Activated naive CD4-positive, alpha-beta T cell treated with anti-CD3 and anti-CD28 coated beads for 36 hours (primary cell): ENCODE measurements at places on chromosomes 4 and X. TPM values are rescaled to one million over a fixed set of nuclear protein-coding genes. Genes with fewer than 3 reads are reported as not detected.

DNA sequence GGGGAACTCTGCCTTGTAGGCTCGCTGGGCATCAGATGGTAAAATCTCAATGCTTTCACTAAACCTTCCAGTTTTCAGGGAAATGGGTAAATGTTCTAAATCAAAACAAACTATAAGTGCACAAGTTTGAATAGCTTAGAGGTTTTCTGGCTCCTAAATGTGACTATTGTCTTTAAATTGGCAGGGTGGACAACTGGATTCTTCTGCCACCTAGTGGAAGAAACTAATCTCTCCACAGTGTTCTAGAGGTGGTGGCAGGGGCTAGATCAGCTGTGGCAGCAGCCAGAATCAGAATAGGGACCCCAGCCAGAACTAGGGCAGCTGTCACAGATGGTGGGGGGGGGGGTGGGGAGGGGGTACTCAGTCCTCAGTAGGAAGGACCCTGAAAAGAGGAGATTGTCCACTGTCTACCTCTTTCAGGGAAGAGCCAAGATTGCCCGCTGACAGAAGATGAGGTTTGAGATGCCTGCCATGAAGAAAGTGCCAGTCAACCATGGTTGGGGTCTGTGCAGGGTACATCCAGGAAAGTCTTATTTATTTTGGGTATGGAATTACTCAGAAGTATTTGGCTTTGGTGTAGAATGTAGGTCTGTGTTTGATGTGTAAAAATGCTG, 201.4 kb downstream of the CCNG2 start:
- peak; percentile 23 for DNase-seq
- H3K27ac ChIP-seq, result no peak overlapping the region
- H3K27me3 ChIP-seq, result no peaks in the 10 kb centered on the region

GRCh38 chr4:146333187-146333894, 119.0 kb downstream of the REELD1 start:
- DNase-seq, result peak; percentile 41
- no peak overlapping the region for H3K4me3 ChIP-seq
- no peak overlapping the region for H3K27ac ChIP-seq
- H3K4me1 ChIP-seq, result peaks cover 7% of the 10 kb centered on the region

ANXA3 gene
- total RNA-seq, result 1.2 TPM

DNA sequence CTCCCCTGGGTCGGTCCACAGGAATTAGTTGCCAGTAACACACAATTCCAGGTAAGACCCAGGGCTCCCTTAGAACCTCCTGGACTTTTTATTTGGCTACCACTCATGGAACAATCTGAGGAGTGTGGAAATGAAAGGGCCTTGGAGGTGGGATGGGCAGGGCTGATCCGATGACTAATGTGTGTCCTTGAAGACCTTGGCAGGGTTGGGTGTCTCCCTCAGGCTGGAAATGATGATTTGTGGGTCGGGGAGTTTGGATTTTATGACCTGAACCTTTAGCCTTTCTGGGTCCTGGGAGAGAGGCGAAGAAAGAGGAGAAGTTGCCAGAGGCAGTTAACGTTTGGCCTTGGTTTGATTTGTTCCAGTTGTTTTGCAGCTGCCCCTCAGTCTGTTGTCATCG, 425.0 kb downstream of the MID1IP1 start:
- no peaks in the 10 kb centered on the region for H3K36me3 ChIP-seq
- H3K27ac ChIP-seq, result no peak overlapping the region
- no peak for DNase-seq
- no peaks in the 10 kb centered on the region for H3K27me3 ChIP-seq
- no peak overlapping the region for H3K4me3 ChIP-seq

- no peaks in the 10 kb centered on the region for H3K4me1 ChIP-seq
- no peaks in the 10 kb centered on the region for H3K27me3 ChIP-seq
- H3K36me3 ChIP-seq, result peaks cover 3% of the 10 kb centered on the region
- DNase-seq, result no peak
- no peak overlapping the region for H3K4me3 ChIP-seq
- no peak overlapping the region for H3K27ac ChIP-seq
These were observed 52.4 kb downstream of the DLG3 start for GRCh38 chrX:70497026-70497425.

- no peaks in the 10 kb centered on the region for H3K27me3 ChIP-seq
- no peaks in the 10 kb centered on the region for H3K4me1 ChIP-seq
- H3K27ac ChIP-seq, result no peak overlapping the region
- H3K36me3 ChIP-seq, result no peaks in the 10 kb centered on the region
These were observed 460.7 kb upstream of the RPS6KA3 start for GRCh38 chrX:20727447-20727846.

F8A3 gene
- total RNA-seq, result 0.52 TPM

DCHS2 gene
- not detected for total RNA-seq

DNA sequence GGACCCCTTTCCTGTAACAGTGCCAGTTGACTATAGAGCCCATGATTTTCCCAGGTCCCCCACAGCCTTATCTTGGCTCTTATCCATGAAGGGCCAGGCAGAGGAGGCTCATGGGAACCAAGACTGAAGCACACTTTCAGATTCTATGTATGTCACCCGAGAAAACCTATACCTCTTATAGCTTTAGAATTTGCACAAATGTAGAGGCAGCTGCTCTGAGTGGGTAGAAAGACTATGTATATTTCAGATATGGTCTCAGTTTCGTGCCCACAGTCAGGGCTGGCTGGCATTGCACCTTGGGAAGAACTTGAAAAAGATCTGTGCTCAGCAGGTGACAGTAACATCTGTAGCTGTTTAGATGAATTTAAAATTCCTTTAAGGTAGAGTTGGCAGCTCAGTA, 8.3 kb upstream of the LNX1 start:
- H3K27ac ChIP-seq, result no peak overlapping the region
- peaks cover 30% of the 10 kb centered on the region for H3K27me3 ChIP-seq
- H3K36me3 ChIP-seq, result no peaks in the 10 kb centered on the region
- no peak for DNase-seq

DNA sequence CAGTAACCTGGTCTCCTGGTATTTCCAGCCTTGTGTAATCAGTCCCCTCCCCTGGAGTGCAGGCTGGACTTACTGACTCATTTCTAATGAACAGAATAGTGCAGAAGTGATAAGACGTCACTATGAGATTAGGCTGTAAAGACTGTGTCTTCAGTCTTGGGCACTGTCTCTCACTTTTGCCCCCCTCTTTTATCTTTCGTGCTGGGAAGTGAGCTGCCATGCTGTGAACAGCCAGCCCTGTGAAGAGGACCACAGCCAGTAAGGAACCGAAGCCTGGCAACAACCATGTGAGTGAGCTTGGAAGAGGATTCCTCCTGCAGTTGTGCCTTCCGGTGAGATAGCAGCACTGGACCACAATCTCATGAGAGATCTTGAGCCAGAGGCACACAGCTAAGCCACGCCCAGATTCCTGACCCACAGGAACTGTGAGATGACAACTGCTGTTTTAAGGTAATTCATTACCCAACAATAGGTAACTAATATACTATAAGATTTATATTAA, 67.5 kb upstream of the GPR34 start:
- no peaks in the 10 kb centered on the region for H3K4me1 ChIP-seq
- no peaks in the 10 kb centered on the region for H3K27me3 ChIP-seq
- DNase-seq, result no peak
- no peak overlapping the region for H3K4me3 ChIP-seq
- no peak overlapping the region for H3K27ac ChIP-seq

DNA sequence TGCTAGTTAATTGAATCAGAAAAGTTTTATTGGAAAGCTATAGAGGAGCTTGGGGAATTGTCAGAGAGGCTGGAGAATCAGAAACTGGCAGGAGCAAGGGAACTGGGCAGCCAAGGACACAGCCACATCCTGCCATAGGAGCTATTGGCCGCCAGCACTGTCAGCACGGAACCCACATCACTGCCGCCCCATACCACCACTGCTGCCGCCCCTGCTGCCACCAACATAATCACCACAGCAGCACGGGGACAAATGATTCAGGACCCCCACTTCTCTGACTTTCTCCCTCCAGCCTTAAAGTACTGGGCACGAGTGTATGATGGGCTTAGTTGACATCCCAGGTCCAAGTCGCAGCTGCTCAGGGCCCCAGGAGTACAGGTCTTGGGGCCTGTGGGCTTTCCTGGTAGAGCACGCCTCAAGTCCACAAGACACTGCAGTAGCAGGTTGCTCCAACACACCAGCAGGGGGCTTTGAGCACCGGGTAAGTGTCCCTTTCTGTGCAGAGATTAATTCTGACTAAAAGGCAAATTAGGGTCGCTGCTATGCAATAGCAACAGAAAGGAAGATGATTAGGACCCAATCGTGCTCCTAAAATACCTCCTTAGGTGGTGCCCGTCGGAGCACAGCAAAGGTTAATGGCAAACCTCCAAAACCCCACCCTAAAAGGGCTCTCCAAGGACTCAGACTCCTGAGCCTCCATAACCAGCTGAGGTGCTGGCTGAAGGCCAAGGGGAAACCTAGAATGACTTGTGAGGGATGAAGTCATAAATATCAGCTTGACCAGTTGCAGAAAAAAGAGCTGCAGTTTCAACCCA, 6.9 kb downstream of the PJA1 start:
- no peak overlapping the region for H3K4me3 ChIP-seq
- peak; percentile 16 for DNase-seq
- no peak overlapping the region for H3K27ac ChIP-seq
- H3K4me1 ChIP-seq, result peaks cover 22% of the 10 kb centered on the region
- peaks cover 9% of the 10 kb centered on the region for H3K36me3 ChIP-seq

DNA sequence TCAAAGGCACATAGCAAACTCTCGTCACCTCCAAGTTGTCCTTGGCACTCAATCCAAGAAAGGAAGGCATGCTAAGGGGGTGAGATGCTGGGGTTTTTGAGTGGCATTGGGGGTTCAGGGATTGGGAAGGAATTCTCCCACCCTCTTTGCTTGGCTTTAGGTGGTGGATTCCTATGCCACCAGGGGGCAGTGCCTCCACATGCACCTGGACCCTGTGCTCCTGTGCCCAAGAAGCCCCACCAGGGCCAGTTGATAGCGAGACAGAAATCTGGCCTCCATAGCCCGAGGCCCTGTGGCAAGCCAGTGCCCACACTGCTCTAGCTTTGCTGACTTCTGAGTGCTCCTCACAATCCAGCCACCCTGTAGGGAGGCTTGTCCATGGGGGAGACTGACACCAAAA, 2.0 kb upstream of the FATE1 start:
- no peak overlapping the region for H3K4me3 ChIP-seq
- H3K27ac ChIP-seq, result no peak overlapping the region
- H3K36me3 ChIP-seq, result no peaks in the 10 kb centered on the region
- H3K4me1 ChIP-seq, result no peaks in the 10 kb centered on the region
- H3K27me3 ChIP-seq, result peaks cover 5% of the 10 kb centered on the region

- H3K27ac ChIP-seq, result no peak overlapping the region
- DNase-seq, result no peak
- no peaks in the 10 kb centered on the region for H3K36me3 ChIP-seq
- H3K27me3 ChIP-seq, result no peaks in the 10 kb centered on the region
- no peak overlapping the region for H3K4me3 ChIP-seq
These were observed 124.0 kb upstream of the POF1B start for GRCh38 chrX:85503258-85504158.

DSPP gene
- not detected for total RNA-seq
